AG10803 (cell line): ENCODE measurements at places on chromosomes 16 and 17.

DNA sequence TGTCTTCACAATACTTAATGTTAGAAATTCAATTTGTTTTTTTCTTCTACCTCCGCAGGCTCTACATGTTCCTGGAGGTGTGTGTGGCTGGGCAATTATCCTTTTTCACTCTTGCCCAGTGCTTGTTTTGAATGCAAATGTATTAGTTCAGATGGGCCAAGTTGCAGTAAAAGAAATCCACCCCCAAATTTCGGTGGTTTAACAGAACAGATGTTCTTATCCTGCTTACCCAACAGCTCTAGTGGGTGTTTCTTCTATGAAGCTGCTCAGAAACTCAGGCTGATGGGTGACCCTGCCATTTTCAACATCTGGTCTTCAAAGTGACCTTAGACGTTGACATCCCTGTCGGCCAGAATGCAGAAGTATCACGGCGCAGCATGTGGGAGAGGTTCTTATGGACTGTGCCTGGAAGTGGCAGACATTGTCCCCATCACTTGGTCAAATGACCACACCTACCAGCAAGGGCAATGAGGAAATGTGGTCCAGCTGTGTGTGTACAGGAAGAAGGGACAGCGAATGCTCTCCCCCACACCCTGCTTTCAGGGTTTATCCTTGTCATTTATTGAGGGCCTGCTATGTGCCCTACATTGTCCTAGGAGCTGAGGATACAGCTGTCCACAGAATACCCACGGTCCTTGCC is 157.3 kb downstream of the CDH13 start:
- DNase-seq: no peak

GRCh38 chr17:47946929-47947397 is 5.6 kb downstream of the PNPO start:
- DNase-seq: peak; percentile 73

GRCh38 chr17:75411328-75412067 is 6.0 kb upstream of the GRB2 start:
- DNase-seq: no peak

DNA sequence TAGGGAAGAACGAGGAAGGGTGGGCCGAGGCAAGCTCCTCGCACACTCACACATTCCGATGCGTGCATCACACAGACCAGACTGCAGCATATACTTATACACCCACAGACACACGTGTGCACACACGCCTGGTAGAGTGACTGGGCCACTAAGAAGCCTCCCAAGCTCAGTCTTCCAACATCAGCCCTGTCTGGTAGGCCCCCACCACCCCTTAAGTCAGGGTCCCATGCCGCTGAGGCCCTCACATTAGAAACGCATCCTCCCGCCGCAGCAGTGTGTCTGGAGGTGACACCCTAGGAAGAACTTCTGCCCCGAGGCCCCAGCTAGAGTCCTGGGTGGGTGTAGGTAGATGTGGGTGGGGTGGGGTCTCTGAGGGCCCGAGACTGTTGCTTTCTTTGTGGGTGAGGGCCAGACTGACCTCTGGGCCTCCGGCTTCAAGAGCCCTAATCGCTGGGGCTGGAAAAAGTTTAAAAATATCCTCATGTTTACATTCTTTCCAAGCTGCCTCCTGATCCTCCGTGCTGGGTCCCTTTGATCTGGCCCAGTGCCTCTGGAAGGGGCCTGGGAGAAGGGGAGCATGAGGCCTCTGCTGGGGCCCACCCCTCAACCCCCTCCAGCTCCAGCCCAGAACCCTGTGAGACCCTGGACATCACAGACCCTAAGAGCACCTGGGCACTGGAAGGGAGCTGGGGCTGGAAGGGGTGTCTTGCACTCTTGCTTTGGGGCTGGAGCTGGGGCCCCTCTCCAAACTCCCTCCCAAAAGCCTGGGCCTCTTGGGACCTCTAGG is 13.6 kb downstream of the CDH16 start:
- no peak for DNase-seq

DNA sequence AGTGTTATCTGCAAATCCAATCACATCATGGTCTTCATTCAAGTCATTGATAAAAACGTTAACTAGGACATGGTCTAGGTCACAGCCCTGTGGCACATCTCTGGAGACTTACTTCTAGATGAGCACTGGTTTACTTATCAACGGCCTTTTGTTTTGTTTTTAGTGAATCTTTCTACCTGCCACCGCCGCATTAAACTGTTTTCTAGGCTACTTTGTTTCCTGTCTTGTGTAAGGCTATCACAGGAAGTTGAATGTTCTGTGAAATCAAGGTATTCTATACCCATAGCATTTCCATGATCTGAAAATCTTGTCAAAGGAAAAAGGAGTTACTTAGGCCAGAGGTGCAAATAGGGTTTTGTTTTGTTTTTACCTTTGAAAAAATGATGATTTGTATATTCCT is 26.9 kb downstream of the SOCS3 start:
- DNase-seq: no peak

DNA sequence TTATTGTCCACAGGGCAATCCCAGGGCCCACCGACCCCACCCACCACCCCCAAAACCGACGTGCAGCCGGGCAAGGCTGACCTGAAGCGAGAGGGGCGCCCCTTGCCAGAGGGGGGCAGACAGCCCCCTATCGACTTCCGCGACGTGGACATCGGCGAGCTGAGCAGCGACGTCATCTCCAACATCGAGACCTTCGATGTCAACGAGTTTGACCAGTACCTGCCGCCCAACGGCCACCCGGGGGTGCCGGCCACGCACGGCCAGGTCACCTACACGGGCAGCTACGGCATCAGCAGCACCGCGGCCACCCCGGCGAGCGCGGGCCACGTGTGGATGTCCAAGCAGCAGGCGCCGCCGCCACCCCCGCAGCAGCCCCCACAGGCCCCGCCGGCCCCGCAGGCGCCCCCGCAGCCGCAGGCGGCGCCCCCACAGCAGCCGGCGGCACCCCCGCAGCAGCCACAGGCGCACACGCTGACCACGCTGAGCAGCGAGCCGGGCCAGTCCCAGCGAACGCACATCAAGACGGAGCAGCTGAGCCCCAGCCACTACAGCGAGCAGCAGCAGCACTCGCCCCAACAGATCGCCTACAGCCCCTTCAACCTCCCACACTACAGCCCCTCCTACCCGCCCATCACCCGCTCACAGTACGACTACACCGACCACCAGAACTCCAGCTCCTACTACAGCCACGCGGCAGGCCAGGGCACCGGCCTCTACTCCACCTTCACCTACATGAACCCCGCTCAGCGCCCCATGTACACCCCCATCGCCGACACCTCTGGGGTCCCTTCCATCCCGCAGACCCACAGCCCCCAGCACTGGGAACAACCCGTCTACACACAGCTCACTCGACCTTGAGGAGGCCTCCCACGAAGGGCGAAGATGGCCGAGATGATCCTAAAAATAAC is 3.0 kb downstream of the SOX9 start:
- DNase-seq: no peak
